ENCODE measurements at places on chromosomes 2 and 18.

- no peak for DNase-seq
Measured at GRCh38 chr2:136086253-136087016, 31.5 kb downstream of the CXCR4 start.

DNA sequence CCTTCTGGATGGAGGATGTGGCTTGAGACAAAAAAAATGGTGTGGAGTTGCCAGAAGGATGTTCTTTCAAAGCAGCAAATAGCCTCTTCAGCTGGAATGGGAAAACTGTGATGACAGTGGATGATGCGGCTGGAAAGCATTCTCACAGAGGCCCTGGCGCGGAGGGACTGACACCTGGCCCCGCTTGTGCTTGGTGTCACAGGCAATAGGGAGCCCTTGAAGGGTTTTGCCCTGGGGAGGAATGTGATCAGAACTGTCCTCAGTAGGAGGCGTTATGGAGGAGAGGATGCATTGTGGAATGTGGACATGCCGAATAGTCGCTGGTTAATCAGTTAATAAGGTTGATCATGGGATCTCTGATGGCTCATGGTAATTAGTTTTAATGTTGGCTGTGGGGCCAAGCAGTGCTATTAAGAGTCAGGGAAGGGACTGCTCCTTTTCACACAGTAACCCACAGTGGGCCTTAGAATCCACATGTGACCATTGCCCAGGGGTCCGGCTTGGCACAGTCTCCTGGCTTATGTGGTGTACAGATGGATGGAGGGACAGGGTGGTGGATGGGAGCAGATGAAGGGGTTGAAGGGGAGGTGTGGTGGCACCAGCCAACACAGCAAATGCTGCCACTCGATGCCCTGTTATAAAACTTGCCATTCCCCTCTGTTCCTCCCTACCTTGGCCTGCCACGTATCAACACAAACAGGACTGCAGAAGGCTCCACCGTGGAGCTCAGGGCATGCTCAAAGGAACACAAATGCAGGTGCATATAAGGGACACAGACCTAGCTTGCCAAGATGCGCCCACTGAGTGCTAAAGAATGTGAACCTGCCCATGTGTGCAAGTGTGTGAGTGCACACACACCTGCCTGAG, 71.7 kb downstream of the CIB4 start:
- DNase-seq = no peak

DNA sequence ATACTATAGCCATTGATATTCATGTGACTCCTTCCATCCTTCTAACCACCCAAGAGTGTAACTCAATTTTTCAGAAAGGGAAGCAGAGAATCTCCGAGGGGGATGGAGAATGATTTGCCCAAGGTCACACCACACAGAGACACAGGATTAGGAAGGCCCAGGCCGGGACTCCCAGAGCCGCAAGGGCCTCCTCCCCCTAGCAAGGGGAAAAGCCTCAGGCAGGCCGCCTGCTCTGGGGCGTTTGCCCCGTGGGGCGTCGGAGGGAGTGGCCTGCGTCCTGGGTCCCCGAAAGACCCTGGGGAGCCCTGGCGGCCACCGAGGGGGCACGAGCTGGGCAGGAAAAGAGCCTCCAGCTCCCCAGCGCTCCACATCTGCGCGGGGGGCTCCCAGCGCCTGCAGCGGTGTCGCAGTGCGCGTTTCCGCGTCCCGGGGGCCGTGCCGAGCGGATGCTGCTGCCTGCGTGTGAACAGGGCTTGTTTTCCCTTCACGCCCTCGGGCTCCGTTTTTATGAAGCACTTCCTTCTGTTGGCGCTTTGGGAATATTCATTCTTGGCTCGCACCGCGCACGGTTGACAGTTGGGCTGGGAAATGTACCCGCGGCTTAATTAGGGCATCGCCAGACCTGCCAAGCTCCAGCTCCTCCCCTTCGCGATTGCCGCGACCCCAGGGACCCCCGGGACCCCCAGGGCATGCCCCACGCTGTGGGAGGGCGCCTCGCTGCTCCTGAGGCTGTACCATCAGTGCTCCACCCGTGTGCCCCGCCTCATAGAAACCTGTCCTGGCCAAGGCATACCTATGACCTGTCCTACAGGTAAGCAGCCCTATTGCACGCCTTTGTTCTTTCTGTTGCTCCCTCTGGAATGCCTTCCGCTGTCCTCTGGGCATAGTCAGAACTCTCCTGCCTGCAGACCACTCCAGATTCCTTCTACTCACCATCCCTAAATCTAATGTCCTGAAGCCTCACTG, 158.9 kb upstream of the GLI2 start:
- no peak for DNase-seq

DNA sequence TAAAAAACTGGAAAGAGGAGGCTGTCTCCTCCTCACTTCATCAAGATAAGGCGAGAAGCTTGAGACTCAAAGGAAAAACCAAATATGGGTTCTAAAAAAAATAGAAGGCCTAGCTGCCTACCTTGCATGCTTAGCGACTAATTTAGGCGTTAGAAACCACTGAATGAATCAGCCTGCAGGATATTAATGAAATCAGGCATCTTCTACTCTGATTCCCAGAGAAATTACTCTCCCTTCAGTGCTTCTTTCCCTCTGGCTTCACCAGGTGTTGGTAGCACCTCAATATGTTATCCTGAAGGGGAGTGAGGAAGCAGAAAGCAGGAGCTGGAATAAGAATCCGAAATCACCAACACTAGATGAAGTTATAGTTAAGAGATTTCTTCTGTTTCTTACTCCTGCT, 749.8 kb upstream of the NRXN1 start:
- DNase-seq = no peak

- DNase-seq = no peak
Measured at GRCh38 chr18:13086906-13087305, 95.7 kb downstream of the CEP192 start.

- peak; percentile 70 for DNase-seq
Measured at GRCh38 chr2:133377021-133377481, 191.2 kb downstream of the NCKAP5 start.

DNA sequence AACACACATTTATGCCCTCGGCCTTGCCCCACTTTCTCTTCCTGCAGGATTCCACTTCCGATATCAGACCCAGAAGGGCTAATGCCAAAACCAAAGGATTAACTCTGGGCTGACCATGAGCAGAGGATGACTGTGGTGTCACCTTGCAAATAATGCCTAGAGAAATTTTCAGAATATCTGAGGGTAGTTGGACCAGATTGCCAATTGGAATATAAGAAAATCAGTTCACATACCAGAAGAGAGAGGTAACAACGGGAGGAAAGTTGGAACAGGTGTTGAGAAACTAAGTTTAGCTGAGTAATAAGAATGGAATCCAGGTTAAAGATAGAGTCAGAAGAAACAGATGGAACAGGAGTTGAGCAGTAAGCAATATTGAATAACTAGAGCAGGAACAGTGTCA, 232.7 kb upstream of the UBE2E3 start:
- peak; percentile 69 for DNase-seq

GRCh38 chr2:148430101-148430500, 214.4 kb upstream of the EPC2 start:
- DNase-seq = no peak

GRCh38 chr2:60515721-60516226, 37.7 kb downstream of the BCL11A start:
- DNase-seq = peak; percentile 62

DNA sequence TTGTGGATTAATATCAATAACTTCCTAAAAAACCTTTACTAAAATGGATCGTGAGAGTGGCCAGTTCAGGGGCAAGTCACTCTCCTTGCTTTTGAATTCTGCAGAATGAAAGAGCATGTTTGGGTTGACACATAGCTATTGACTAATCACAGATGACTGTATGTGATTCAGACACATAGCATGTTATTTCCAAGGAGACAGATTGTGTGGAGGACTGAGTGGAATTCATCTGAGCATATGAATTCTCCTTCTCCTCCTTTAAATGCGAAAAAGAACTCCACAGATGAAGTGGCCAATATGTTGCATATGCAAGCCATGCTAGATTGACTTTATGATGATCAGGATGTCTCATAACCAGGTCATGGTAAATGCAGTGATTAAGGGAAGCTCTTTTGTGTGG, 249.4 kb upstream of the FAM98A start:
- DNase-seq = peak; percentile 25

GRCh38 chr18:35756506-35757117, 175.1 kb downstream of the GALNT1 start:
- DNase-seq = peak; percentile 47

GRCh38 chr2:213678437-213679218, 394.4 kb downstream of the SPAG16 start:
- no peak for DNase-seq

DNA sequence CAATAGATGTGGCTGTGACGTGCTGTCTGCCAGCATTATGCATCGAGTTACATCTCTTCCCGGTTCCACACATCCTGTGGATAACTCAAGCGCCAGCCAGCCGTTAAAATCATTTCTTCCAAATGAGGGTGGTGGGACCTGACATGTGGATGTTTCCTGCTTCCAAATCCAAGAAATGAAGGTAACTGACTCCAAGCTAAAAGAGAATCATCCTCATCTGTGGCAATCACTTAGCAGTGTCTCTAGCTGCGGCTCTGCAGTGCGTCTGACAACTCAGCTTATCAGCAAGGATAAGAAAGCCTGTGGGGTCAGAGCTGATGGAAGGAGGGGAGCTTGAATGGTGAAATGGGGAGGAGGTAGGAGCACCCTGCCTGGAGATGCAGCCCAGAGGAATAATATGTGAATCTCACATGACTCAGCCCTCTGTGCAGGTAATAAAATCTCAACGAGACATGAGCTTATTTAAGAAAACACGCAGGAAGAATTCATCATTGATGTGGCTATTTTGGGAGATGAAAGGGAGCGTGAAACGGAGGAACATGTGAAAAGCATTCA, 382.2 kb upstream of the TRIB2 start:
- DNase-seq = no peak

- DNase-seq = no peak
Measured at GRCh38 chr2:137764646-137765045, 199.6 kb upstream of the HNMT start.

DNA sequence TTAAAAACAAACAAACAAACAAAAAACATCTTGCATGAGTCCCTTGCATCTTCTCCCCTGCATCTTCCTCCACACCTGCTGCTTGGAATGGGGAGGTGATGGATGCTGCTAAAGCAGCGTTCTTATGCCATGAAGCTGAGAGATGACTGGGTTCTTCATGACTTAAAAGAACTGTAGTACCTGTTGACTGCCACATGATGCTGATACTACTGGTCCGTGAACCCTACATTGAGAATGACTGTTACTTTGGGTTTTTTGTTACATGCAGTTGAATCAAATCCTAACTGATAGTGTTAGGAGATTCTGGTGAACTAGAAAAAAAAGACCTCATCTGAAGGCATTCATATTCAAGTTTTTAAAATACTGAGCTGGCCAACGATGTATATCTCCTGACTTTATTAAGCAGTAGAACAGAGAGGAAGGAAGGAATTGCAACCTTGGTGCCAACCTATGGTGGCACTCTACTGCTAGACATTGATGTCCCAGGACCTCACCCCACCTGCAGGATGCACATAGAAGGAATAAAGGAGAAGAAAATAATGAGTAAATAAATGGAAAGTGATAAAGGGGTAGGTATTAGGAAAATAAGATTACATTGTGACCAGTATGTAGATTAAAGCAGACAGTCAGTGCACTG, 63.2 kb upstream of the SPAG16 start:
- no peak for DNase-seq

DNA sequence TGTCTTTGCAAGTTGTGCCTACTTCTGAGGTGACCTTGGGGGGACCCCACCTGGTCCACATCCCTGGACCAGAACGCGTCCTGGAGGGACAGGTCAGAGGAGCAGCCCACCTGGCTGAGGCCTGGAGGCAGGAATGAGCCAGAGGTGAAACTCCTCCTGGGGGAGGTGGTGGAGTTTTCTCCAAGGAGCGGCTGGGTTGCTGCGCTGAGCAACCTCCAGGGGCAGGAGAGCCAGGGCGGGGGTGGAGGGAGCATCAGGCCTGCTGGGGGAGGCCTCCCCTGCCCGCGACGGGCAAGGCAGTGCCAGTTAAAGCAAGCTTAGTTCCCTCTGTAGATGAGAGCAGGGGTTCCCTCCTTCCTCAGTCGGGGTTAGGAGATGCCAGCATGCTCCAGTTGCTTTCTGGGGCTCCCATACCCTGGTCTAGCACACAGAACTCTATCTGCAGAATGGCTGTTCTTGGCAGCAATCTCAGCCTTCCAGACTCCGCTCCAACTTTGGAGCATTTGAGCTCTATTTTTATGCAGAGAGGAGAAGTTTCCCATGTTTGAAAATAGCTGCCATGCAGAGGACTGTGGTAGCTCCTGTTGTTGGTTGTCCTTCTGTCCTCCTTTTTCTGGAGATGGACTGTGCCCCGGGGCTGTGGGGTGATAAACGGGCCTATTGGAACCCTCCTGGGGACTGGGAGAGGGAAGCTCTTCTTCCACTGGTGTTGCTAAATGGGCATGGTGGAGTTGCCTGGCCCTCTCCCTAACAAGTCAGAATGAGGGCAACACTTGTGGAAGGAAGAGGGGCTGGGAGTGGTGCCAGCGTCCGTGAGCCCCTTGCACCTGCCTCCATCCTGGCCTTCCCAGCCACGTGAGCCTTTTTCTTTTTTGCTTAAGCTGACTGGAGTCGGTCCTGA, 39.1 kb downstream of the B3GNT2 start:
- DNase-seq = no peak

- DNase-seq = no peak
Measured at GRCh38 chr2:120465989-120466703, 120.2 kb downstream of the INHBB start.

- DNase-seq = no peak
Measured at GRCh38 chr2:219628986-219629901, 1.8 kb downstream of the SLC4A3 start.

GRCh38 chr2:217988840-217989204, 14.0 kb downstream of the TNS1 start:
- DNase-seq = no peak

DNA sequence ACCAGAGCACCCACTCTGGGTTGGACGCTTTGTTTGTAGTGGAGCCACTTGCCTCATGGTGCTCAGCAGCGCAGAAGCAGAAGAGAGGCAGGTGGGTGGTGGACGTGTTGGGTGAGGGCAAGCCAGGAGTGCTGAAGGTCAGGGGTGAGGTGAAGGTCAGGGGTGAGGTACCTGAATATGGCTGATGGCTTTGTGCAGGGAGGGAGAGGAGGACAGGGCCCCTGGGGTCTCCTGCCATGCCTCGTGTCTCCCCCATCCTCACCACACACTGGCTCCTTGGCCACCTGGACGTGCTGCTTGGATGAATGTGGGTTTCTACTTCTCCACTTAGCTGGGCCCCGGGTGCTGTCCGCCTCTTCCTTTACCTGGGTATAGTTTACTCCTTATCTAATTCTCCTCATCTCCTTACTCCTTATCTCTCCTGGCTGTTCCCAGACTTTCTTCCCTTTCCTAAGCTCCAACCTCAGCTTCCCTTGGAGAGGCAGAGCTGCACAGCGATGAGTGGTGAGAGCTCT, 68.1 kb downstream of the DYSF start:
- no peak for DNase-seq

GRCh38 chr2:101121174-101121573, 30.0 kb downstream of the TBC1D8 start:
- no peak for DNase-seq

- DNase-seq = no peak
Measured at GRCh38 chr18:43414006-43414405, 136.7 kb upstream of the SYT4 start.

DNA sequence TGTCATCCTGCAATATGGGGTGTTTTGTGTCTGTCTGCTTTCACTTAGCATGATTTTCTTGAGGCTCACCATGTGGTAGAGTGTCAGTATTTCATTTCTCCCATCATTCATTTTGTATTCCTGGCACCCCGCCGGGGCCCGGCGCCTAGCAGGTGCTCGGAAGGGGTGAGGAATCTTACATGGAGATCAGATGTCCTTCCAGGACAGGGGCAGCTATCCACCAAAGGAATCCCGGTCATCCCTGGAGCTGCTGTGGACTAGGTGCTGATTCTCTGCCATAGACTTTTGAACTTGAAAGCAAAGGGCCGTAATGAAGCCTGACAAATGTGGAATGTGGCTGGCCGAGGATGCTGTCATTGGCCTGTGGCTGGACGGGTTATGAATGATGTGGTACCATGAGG, 2.4 kb downstream of the PRELID3A start:
- DNase-seq = no peak
